ENCODE measurements at places on chromosomes 7 and 10.

GRCh38 chr7:37409461-37409860 lies 39.2 kb downstream of the ELMO1 start:
- H3K27me3 ChIP-seq: no peaks in the 10 kb centered on the region
- no peak for DNase-seq
- peaks cover 4% of the 10 kb centered on the region for H3K36me3 ChIP-seq
- peak overlapping the region; percentile 65 for H3K4me3 ChIP-seq

DNA sequence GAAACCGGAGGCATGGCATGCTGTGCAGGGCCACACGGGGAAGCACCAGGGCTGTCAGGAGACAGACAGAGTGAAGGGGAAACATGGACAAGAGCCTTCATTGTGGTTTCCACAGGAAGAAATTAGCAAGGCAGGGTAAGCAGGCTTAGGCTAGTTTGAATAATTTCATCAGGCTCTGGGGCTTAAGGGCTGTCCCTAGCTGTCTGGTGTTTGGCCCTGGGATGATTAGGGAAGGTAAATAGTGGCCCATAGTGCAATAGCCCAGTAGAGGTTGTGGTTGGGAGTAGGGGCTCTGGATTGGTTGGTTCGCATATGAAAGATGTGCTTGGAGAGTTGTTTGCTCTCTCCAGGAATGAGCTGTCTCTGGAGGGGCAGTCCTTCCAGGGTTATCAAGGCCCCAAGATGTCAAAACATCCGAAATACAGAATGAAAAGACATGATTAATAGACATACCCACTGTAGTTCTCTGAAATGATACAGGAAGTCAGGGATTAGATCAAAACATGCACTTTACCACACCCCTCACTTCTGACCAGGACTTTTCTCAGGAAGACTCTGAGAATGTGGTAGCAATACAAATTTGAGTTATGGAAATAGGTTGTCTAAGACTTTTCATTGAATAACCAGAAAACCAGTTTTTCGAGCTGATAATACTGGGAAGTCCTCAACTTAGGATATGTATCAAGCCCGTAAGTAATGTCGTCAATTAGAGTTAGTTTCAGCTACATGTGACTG lies 224.9 kb upstream of the NFE2L3 start:
- no peak for DNase-seq
- no peaks in the 10 kb centered on the region for H3K4me1 ChIP-seq
- H3K27me3 ChIP-seq: peaks cover 47% of the 10 kb centered on the region
- no peak overlapping the region for H3K4me3 ChIP-seq
- no peaks in the 10 kb centered on the region for H3K36me3 ChIP-seq

GRCh38 chr10:133400624-133401424 lies 6.9 kb downstream of the MTG1 start:
- H3K36me3 ChIP-seq: peaks cover 11% of the 10 kb centered on the region
- peak overlapping the region; percentile 79 for H3K27ac ChIP-seq
- peak overlapping the region; percentile 74 for H3K4me3 ChIP-seq

DNA sequence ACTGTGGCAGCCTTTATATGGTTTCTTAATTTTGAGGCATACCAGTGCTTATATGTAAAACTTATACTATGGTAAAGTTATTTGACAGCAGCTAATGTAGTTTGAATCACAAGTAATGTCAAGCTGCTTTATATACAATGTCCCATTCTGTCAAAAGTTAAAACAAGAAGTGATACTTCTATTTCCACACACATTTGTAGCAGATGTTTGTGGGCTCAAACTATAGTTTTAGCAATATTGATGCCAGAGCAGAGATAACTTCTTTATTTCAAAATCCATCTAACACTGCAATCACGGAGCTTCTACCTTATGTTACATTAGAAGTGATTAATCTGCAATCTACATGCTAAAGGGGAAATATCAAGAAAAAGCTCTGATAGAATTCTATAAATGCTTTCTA lies 149.6 kb downstream of the ADK start:
- H3K36me3 ChIP-seq: no peaks in the 10 kb centered on the region
- no peak for DNase-seq
- no peaks in the 10 kb centered on the region for H3K27me3 ChIP-seq
- no peaks in the 10 kb centered on the region for H3K4me1 ChIP-seq

- no peaks in the 10 kb centered on the region for H3K36me3 ChIP-seq
- no peaks in the 10 kb centered on the region for H3K27me3 ChIP-seq
- peaks cover 3% of the 10 kb centered on the region for H3K4me1 ChIP-seq
- H3K27ac ChIP-seq: no peak overlapping the region
- no peak overlapping the region for H3K4me3 ChIP-seq
- DNase-seq: no peak
These were observed 286.9 kb downstream of the KCNMA1 start for GRCh38 chr10:77350711-77351119.

DNA sequence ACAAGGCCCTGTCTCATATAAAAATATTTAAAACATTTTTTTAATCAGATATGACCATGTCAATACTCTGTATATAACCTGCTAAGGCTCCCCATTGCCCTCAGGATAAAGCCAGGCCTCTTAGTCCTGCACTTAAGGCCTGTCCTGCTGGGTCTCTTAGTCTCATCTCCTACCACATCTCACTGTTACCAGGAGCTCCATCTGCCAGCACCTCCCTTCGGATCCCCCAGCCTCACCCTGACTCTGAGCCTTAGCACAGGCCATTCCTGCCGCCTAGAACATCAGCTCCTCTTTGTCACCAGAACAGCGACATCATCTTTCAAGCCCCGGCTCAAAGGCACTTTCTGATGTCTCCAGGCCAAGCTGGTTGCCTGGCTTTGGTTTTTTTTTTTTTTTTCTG lies 25.7 kb upstream of the GTF2IRD1 start:
- no peak overlapping the region for H3K27ac ChIP-seq
- no peaks in the 10 kb centered on the region for H3K36me3 ChIP-seq
- no peaks in the 10 kb centered on the region for H3K27me3 ChIP-seq

GRCh38 chr7:50213622-50214017 lies 90.9 kb upstream of the IKZF1 start:
- no peaks in the 10 kb centered on the region for H3K27me3 ChIP-seq
- H3K36me3 ChIP-seq: no peaks in the 10 kb centered on the region
- H3K27ac ChIP-seq: peak overlapping the region; percentile 20
- no peak for DNase-seq

DNA sequence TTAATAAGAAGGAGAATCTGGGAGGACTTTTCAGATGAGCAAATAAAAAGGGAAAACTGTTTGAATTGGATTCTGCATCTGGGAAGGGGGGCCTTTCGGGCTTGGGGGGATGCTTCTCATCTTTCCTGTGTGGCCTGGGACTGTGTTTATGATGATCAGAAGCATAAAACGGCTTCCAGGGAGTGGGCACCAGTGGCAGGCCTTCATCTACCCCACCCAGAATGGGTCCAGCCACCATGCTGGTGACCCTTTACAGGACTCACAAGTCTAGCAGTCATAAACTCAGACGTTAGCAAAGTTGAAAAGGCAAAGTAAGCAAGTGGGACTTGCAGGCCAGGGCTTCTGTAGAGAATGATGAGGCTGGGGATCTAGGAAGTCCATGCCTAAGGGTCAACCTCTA lies 198.3 kb upstream of the ZMIZ1 start:
- no peak overlapping the region for H3K4me3 ChIP-seq
- H3K27me3 ChIP-seq: peaks cover 37% of the 10 kb centered on the region
- no peaks in the 10 kb centered on the region for H3K36me3 ChIP-seq
- H3K4me1 ChIP-seq: no peaks in the 10 kb centered on the region
- DNase-seq: no peak

DNA sequence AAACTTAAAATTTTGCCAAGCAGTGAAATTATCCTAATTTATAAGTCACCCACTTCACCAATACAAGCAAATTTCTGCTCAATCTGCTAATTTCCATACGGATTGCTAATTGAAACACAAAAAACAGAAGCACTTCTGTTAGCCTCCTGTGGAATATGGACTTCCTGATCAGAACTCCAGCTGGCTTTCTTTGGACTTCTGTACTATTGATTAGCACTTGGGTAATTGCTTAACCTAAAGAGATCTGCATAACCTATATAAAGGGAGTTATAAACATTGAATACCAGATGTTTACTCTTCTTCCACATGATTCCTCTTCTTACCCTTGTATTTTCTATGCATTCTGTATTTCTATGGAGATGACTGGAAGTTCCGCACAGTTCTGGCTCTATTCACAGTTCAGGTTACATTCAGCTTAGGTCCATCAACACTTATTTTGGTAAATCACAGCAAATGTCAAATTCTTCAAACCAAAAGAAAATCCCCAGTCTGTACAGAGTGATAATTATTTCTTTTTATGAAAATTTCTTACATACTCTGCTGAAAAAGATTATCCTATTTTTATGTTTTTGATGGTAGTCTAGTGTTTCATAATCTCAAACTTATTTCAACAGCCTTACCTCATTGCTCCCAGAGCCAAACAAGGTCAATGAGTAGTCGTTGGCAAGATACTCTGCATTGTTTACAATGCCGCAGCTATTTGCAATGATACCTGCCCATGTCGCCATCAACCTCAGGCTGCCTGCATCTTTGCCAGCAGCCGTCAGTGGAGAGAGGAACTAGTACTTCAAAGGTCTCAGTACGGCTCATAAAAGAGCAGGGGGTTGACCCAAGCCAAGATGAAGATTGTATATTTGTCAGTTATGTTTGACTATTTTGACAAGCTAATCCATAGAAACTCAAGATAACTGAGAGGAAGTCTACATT lies 225.6 kb downstream of the AHR start:
- no peaks in the 10 kb centered on the region for H3K4me1 ChIP-seq
- no peak for DNase-seq
- H3K36me3 ChIP-seq: no peaks in the 10 kb centered on the region
- no peak overlapping the region for H3K4me3 ChIP-seq

- peak; percentile 31 for DNase-seq
- H3K36me3 ChIP-seq: no peaks in the 10 kb centered on the region
- H3K27me3 ChIP-seq: no peaks in the 10 kb centered on the region
- no peak overlapping the region for H3K4me3 ChIP-seq
These were observed 1.6 kb downstream of the KNDC1 start for GRCh38 chr10:133161486-133162109.

- H3K36me3 ChIP-seq: no peaks in the 10 kb centered on the region
- peak overlapping the region; percentile 65 for H3K27ac ChIP-seq
- H3K4me3 ChIP-seq: peak overlapping the region; percentile 16
These were observed 31.9 kb downstream of the LCOR start for GRCh38 chr10:96863922-96864543.

GRCh38 chr10:121448766-121449421 lies 149.3 kb downstream of the FGFR2 start:
- peaks cover 16% of the 10 kb centered on the region for H3K27me3 ChIP-seq
- H3K4me3 ChIP-seq: no peak overlapping the region
- H3K36me3 ChIP-seq: no peaks in the 10 kb centered on the region
- no peak overlapping the region for H3K27ac ChIP-seq

DNA sequence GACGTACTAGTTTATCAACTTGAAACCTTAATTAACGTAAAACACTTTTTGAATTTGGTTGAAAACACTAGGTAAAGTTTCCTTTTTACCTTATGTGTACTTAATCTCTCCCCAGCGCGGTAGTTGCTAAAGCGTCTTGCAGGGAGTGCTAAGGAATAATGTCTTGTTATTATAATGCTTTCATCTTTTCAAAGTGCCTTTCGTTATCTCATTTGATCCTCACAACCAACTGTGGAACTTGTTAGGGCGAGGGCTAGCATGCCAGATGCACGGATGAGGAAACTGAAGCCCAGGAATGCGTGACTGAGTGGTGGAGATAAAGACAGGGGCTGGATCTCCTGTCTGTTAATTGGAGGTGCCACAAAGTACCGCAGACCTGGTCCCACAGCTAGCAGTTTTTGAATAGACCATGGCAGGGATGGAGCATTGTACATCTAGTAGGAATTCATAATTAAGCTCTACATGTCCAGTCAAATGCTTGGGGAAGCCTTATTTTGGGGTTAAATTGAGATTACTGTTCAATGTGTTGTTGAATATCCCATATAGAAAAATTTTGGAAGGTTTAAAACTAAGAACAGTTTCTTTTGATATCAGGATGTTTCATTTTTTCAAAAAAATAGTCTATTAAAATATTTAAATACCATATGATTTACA lies 234.3 kb downstream of the SH2D4B start:
- no peak overlapping the region for H3K27ac ChIP-seq
- no peaks in the 10 kb centered on the region for H3K36me3 ChIP-seq
- DNase-seq: no peak
- no peaks in the 10 kb centered on the region for H3K4me1 ChIP-seq

DNA sequence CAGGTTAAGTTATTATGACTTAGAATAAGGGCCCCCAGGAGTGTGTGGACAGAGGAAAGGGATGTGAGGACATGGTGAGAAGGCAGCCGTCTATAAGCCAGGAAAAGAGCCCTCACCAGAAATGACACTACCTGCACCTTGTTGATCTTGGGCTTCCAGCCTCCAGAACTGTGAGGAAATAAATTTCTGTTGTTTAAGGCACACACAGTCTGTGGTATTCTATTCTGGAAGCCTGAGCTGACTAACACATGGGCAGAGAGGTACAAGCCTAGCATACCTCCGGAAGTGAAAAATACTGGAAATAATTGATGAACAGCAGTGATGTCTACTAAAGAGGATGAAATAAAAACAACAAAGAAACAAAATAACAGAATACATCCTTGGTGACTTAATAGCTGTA lies 46.1 kb upstream of the GRB10 start:
- no peak overlapping the region for H3K4me3 ChIP-seq
- H3K27ac ChIP-seq: no peak overlapping the region
- H3K27me3 ChIP-seq: peaks cover 40% of the 10 kb centered on the region
- peaks cover 16% of the 10 kb centered on the region for H3K4me1 ChIP-seq

- H3K4me3 ChIP-seq: no peak overlapping the region
- no peaks in the 10 kb centered on the region for H3K4me1 ChIP-seq
- H3K36me3 ChIP-seq: no peaks in the 10 kb centered on the region
- H3K27me3 ChIP-seq: no peaks in the 10 kb centered on the region
- no peak for DNase-seq
- no peak overlapping the region for H3K27ac ChIP-seq
These were observed 203.1 kb upstream of the AUTS2 start for GRCh38 chr7:69395061-69395714.

DNA sequence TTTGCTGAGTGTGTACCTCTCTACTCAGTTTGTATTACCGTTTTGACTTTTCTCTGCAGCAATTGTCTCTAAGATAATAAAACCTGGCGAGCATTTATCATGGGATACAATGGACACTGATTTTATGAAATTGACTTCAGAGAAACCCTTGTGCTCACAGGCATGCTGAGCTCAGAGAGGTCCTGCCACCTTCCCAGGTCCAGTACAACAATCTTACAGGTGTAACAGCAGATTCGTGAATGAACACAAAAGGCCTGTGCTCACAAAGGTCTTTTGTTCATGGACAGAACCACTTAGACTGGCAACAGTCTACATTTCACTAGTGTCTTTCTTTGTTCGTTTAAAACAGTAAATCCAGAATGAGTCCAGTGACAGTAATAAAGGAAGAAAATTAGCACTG lies 43.2 kb downstream of the HECW1 start:
- H3K4me1 ChIP-seq: no peaks in the 10 kb centered on the region
- H3K27ac ChIP-seq: no peak overlapping the region
- peaks cover 7% of the 10 kb centered on the region for H3K27me3 ChIP-seq
- H3K36me3 ChIP-seq: no peaks in the 10 kb centered on the region
- H3K4me3 ChIP-seq: no peak overlapping the region

GRCh38 chr7:42831006-42831717 lies 80.7 kb downstream of the C7orf25 start:
- peaks cover 18% of the 10 kb centered on the region for H3K27me3 ChIP-seq
- no peaks in the 10 kb centered on the region for H3K4me1 ChIP-seq
- no peaks in the 10 kb centered on the region for H3K36me3 ChIP-seq
- H3K4me3 ChIP-seq: no peak overlapping the region

All from natural killer cell treated with Interleukin-12 subunit alpha and Interleukin-12 subunit beta and Interleukin-15 and Interleukin-18, amount 100 ng/mL, for 72 hours (primary cell).